Spleen (tissue), 13 donors: ENCODE measurements at places on chromosomes 16 and 17.

GRCh38 chr17:49851387-49852291 is 3.8 kb upstream of the TAC4 start:
- DNase-seq = peak; percentile 91

- no peak for DNase-seq
Observed at GRCh38 chr16:19131825-19132218, 18.1 kb downstream of the ITPRIPL2 start.

DNA sequence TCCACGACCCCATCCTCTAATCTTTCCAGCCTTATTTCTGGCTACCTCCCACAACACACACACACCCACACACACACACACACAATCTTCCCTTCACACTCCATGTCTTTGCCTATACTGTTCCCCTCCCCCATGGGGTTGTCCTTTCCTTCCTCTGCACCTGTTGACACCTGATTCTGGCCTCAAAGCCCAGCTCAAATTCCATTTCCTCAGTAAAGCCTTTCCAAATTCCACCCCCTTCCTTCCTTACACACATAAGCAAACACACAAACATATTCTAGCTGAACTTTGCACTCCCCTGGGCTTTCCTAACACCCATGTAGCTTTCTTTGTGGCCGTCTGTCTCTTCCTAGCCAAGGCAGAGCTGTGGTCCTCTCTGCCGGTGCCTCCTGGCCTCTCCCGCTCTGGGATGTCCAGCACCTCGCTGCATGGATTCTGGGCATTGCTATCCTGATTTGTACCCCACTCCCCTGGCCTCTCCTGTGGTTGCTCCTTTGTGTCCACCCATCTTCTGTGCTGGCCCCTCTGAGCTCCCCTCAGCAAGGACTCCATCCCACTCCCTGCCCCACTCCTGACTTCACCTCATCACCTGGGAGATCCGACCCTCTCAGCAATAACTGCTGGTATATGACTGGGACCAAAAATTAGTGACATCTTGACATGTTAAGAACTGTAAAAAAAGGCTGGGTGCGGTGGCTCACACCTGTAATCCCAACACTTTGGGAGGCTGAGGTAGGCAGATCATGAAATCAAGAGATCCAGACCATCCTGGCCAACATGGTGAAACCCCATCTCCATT is 8.4 kb upstream of the SRCIN1 start:
- DNase-seq = no peak

DNA sequence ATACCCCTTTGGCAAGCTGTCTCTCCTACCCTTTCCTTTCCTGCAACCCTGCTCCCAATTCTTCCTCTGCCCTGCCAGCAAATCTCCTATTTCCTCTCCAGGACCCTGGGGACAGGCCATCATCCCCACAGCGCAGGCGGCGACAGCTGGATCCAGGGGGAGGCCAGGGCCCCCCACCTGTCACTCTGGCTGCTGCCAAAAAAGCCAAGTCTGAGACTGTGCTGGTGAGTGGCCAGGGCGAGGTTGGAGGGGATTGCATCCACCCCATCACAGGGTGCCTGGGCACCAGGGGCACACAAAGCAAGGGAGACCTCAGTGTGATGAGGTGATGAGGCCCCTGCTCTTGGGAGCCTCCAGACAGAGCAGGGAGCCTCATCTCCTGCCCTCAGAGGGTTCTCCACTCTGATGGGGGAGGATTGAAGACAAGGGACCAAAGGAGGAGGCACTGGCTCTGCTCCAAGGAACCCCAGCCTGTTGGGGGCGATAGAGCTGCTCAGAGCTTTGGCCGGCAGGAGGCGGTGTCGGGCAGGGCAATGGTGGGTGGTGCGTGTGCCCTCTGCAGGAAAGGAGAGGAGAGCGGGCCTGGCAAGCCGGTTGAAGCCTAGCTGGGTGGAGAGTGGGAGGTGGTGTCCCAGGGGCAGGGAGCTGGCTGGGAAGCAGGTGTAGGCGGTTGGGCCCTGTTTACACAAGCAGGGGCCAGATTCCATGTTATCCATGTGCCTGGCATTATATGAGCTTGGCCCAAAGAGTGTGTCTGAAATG is 15.6 kb upstream of the PDK2 start:
- DNase-seq = peak; percentile 69

- DNase-seq = no peak
Observed at GRCh38 chr16:66364959-66365306, 1.6 kb upstream of the CDH5 start.

- no peak for DNase-seq
Observed at GRCh38 chr17:63963123-63963522, 9.6 kb downstream of the SCN4A start.

GRCh38 chr17:30824356-30825145 is at the start of gene CRLF3:
CRLF3 (minus strand) TSS chr17:30824692; CDS start chr17:30824651, 41 bp downstream.
- DNase-seq = peak; percentile 99

DNA sequence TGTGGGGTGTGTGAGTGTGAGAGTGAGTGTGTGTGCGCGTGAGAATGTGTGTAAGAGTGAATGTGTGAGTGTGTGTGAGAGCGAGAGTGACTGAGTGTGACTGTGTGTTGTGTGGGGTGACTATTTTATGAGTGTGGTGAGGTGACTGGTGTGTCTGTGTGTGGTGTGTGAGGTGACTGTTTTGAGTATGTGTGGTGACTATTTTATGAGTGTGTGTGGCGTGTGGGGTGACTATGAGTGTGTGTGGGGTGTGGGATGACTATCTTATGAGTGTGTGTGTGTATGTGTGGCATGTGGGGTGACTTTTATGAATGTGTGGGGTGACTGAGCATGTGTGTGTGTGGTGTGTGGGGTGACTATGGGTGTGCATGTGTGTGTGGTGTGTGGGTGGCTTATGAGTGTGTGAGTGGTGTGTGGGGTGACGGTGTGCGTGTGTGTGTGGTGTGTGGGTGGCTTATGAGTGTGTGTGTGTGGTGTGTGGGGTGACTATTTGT is 152.9 kb upstream of the PLCG2 start:
- no peak for DNase-seq

DNA sequence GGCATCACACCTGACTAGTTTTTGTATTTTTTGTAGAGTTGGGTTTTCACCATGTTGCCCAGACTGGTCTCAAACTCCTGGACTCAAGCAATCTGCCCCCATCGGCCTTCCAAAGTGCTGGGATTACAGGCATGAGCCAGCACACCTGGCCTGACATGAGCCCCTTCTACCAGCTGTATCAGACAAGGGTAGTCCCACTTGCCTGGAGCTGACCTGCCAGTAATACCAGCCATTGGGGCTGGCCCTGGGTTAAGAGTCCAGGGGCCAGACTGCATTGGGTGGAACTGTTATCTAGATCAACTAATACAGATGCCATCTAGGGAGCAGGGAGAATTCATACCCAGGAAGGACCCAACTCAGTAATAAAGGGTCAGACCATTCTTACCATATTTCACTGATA is 28.1 kb downstream of the WSB1 start:
- DNase-seq = no peak

DNA sequence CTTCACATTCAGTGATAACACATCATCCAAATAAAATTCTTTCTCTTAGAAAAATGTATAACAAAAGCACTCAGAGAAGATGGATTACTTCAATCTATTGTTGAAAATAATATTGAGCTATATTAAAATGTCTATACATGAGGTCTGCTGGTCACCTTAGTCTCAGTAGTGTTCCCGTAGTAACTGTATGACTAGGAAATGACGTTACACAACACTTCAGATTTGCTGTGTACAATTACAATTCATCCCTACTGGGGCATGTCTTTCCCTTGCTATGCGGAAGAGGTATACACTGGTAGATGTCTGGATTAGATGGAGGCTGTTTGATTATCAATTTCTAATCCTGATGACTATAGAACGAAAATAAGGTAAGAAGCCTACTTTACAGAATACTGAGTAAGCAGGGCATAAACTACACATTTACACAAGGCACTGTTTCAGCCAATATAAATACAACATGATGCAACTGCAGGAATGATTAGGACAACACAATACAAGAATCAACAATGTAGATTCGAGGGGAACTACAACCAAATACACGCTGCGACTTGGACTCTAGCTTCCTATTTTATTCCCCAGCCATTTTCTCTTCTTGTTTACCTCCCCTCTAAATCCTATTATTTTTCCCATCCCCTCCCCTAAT is 982.5 kb upstream of the CDH8 start:
- DNase-seq = no peak

DNA sequence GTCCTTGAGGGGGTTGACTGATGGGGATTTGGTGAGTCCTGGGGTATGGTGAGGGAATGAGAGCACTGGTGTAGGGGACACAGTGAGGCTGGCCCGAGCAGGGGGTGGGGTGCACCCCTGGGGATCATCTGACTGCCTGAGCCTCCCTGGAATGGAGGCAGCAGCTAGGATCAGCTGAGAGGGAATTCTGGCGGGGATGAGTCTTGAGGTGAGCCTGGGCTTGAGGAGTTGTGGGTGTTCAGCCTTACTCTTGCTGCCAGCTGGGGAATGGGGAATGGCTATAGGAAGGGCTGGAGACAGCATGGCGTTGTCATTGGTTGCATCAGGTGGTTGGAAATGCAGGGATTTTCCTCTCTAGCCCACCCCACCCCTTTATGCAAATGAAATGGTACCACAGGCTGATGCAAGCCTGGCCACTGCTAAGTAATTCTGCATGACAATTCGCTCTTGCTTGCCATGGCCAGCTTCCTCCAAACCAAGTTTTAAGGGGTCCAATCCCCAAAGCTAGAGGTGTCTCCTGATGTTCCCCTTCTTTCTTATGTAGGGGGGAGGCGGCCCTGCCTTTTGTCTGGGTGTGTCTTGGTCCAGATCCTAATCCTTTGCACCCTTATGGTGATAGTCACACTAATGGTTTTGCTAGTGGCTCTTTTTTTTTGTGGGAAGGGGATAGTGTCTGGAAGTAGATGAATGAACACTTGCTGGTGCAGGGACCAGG is 7.5 kb downstream of the NFE2L1 start:
- DNase-seq = peak; percentile 34

DNA sequence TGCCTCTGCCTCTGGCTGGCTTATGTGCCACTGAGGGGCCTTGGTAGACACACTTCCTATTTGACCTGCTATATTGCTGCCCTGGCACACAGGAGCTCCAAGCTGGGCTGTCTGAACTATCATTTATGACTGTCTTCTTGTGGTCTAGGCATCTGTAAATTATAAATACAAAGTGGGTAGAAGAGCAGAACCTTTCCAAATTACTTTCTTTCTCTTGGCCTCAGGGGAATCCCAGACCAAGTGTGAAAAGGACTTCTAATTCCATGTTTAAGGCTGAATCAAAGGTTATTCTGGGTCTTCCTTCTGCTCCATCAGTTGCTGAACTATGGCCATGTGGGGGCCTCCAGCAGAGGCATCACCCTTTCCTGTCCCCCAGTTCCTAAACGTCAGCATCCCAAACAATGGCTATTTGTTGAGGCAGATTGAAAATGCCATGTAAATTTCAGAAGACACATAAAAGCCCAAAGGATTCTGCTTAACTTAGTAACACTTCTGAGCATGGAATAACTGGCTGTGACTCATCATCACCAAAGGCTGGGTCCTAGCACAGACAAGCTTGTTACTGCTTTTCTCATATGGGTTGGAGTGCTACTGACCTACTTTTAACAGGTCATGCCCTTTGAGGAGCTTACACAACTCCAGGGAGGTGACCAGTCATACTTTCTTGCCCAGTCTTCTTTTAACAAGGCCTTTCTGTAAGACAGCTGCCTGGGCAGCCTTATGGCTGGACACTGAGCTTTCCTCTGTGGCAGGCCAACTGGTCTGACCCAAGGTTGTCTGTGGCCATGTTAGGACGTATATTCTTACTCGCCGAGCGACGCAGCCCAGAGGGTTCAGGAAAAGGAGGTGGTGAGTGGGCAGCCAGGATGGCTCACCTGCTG is 154.8 kb downstream of the VPS53 start:
- DNase-seq = no peak

DNA sequence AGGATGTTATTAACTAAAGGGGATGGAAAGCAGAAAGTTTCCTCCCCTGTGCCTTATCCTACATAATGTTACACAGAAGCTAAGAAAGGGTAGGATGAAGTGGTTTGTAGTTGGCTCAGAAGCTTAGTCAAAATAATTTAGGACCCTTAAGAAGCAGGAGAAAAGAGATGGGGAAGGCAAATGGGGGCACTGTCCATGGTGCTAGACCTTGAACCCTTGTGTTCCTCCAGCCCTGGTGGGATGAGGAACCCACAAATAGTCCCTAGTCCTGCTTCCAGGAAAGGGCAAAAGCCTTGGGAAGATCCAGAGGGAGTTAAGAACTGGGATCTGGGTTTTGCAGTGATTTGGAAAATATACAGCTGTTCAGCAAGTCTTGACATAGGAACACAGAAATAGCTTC is 54.5 kb downstream of the SLC5A11 start:
- no peak for DNase-seq
